ENCODE measurements at places on chromosomes 1 and 21.

DNA sequence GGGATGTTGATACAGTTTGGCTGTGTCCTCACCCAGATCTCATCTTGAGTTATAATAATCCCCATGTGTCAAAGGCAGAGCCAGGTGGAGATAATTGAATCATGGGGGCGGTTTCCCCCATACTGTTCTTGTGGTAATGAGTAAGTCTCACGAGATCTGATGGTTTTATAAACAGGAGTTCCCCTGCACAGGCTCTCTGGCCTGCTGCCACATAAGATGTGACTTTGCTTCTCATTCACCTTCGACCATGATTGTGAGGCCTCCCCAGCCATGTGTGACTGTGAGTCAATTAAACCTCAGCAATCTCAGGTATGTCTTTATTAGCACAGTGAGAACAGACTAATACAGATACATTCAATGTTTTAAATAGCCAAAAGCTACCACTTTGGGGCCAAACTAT lies 41.1 kb downstream of the SLC35F3 start:
- DNase-seq: no peak

DNA sequence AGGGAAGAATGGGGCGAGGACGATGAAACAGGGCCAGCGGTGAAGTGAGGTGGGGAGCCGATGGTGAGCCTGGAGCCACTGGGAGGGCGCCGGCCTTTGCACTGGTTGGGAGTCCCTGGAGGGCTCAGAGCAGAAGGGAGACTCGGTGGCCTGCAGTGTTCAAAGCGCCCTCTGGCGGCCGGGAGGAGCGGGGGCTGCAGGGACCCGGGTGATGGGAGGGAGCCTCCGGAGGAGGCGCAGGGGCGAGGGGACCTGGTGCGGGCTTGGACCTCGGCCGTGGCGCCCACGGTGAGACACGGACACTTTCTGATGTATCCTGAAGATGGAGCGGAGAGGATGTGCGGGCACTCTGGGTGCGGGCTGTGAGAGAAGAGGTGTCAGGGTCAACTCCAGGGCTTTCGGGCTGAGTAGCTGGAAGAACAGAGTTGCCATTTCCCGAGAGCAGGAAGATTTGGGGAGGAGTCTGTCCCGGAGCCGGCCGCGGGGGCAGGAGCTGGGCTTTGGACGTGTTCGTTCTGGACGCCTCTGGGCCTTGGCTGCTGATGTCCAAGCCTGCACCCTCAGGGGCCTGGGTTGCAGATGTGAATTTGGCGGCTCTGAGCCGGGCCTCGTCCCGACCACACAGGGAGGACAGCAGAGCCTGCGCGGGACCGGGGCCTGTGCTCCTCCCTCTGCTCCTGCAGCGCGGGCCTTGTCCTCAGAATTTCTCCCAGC lies 29.7 kb downstream of the HEYL start:
- DNase-seq: peak; percentile 50

DNA sequence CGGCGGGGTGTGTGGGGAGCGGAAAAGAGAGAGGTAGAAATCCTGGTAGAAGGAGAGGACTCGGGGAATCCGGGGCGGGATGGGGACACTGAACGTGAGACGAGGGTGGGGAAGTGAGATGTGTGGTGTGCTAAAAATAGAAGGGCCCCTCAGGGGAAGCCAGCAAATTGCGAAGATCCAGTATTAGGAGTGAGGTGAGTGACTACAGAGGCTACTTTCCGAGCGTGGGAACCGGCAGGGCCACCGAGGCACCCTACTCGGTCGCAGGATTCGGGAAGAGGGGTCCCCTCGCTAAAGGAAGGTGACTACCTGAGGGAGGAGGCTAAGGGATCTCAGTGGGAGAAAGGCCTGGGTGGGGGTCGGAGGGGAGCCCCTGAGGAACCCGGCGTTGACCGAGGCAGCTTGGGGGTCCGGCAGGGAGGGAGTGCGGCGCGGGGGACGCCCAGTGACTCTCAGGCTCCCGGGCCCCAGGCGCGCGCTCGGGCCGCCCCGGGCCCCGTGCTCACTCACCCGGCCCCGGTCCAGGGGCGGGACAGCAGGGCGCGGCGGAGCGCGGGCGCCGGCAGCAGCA lies 318 bp downstream of the ALDH4A1 start:
- DNase-seq: no peak

DNA sequence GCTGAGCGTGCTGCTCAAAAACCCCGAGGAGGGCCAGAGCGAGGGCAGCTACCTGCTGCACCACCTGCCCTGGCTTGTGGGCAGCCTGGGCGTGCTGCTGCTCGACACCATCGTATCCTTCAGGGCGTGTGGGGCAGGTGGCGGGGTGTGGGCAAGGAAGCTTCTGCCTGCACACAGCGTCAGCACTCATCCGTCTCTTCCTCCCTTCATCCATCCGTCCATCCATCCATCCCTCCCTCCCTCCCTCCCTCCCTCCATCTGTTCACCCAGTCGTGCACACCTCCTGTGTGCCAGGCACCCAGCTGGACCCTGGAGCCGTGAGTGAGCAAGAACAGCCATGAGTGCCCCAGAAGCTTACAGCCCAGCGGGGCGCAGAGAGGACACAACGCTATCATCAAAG lies 15.2 kb downstream of the SLC66A1 start:
- no peak for DNase-seq

- DNase-seq: no peak
Measured at GRCh38 chr1:204013052-204013451, 59.9 kb upstream of the SOX13 start.

- DNase-seq: no peak
Measured at GRCh38 chr1:61640531-61641530, 84.1 kb downstream of the TM2D1 start.

GRCh38 chr1:59696421-59697115 lies 118.2 kb upstream of the HOOK1 start:
- DNase-seq: no peak
